ENCODE measurements at places on chromosomes 12 and 14. TPM values are rescaled to one million over a fixed set of nuclear protein-coding genes. Genes with fewer than 3 reads are reported as not detected.

- DNase-seq, result no peak
Observed at GRCh38 chr14:89625731-89626232, 208.7 kb upstream of the FOXN3 start.

DNA sequence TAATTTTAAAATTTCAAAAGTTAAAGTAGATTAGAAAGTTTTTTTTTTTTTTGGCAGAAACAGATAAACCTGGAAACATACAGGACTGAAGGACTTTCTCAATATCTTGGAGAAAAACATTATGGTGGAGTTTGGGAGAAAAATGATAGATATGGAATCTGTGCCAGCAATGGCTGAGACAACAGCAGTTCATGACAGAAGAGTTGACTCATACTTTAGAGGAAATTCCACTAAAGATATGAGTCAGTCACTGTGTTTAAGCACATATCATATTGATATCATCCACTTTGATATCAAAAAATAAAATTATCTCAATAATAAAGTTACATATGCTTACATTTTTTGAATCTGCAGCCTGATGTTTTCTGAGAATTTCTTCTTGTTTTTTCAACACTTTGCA, 193.9 kb upstream of the OR4E1 start:
- no peak for DNase-seq

GRCh38 chr12:130222519-130223218, 60.4 kb downstream of the FZD10 start:
- no peak for DNase-seq

The DNAJC22 gene
- total RNA-seq, result not detected

The GSG1 gene
- not detected for total RNA-seq

Data from omental fat pad (tissue), 4 donors.